ENCODE measurements at places on chromosomes 4 and X. TPM values are rescaled to one million over a fixed set of nuclear protein-coding genes. Genes with fewer than 3 reads are reported as not detected.

Gene LIMCH1
- total RNA-seq = 34.0 TPM

Gene UGT2B17
- not detected for total RNA-seq

Gene BANK1
- 1.3 TPM for total RNA-seq

Gene SRPX2
- 2.3 TPM for total RNA-seq

Gene MAGEB2
- not detected for total RNA-seq

Gene ADGRL3
- total RNA-seq = 0.03 TPM

Measured in A549 treated with Mapracorat at 1 μM for 4 hours (cell line).